ENCODE measurements at places on chromosomes 11 and 22. TPM values are rescaled to one million over a fixed set of nuclear protein-coding genes. Genes with fewer than 3 reads are reported as not detected.

DNA sequence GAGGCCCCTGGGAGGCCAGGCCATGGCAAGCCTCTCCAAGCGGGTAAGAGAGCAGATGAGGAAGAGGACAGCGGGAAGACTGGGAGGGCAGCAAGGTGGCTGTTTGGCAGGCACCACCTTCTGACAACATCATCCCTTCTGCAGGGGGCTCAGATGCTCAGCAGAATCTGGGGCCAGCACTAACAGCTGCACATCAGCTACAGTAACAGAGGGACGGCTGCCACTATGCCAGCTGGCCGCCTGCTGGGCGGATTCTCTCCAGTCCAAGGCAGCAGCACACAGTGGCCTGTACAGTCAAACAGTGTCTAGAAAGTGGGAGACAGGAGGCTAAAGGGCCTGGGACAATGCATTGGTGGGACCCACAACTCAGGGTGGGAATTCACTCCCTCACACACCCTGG lies 10.7 kb upstream of the TXN2 start:
- DNase-seq, result no peak

- DNase-seq, result no peak
These were observed 52.2 kb downstream of the JAM3 start for GRCh38 chr11:134120921-134121526.

The OR6T1 gene
- total RNA-seq, result not detected

- DNase-seq, result no peak
These were observed 13.1 kb downstream of the C1QTNF6 start for GRCh38 chr22:37174964-37175363.

The OR5M11 gene
- not detected for total RNA-seq

The ACRV1 gene
- total RNA-seq, result 0.26 TPM

DNA sequence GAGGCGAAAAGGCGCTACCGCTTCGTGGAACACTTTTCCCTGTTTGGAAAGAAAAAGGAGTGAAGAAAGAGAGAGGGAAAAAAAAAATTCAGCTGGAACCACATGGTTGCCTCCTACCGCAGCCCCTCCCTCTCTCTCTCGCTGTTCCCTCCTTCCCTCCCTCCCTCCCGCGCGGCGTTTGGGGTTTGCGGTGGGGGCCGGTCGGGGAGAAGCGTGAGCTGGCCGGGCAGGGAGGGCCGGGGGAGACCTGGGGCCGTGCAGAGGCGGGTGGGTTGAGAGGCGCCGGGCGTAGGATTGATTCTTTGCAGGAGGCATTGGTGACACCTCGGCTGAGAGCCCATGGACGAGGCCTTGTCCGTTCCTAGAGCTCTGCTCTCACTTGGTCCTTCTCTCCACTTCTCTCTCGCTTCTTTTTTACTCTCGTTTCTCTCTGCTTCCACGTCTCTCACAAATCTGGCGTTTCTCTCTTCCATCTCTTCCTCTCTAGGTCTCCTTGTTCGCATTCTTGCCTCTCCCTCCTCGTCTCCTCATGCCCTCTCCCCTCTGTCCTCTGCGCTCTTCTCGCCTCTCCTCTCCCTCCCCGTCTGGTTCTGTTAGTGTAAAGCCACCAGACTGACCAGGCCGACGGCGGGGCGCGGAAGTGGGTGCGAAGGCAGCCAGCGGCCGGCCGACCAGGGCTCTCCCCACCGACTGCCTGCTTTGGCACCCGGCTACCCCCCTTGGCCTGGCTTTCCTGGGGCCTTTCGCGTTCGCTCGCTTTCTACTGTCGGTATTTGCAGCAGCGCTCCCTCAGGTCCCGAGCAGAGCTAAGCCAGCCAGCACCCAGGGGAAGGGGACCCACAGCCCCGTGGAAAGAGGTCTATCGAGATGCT lies at the start of gene CLMP:
CLMP (minus strand) TSS at position 61 of the 872 bp plus-strand sequence. CDS start 308 bp downstream, outside the sequence.
- DNase-seq, result no peak

- no peak for DNase-seq
These were observed 14.9 kb downstream of the AP2A2 start for GRCh38 chr11:940496-941135.

GRCh38 chr11:131154351-131154750 lies 216.1 kb upstream of the NTM start:
- DNase-seq, result no peak

The SMIM35 gene
- total RNA-seq, result not detected

DNA sequence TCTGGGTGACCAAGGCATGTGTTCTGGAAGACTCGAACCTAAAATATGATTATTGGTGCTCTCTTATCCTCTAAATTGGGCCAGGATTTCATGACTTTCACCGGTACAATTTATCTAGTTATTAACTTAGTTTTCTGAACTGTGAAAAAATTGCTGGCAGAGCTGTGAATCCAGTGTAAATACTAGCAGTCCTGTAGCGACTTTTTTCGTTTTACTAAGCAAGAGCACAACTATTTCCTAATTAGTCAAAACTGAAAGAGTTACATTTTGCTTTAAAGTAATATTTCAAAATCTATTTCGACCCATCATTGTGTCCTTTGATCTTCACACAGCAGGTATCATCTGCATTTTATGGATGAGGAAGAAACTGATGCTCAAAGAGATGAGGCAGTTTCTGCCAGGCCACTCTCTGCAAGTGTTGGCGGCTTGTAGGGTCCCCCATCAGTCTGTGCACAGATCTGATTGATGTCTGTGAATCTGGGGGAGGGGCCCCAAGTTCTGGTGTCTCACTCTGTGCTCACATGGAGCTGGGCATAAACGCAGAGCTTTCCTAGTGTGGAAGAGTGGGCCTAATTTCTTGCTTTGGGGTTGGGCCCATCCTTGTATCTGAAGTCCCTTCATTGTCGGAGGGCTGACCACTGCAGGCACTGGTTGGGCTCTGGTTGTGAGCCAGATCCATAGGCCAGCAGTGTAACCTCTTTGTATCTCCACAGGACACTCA lies 1.4 kb upstream of the TRMT2A start:
- DNase-seq, result no peak

The UBQLN3 gene
- not detected for total RNA-seq
